ENCODE measurements at places on chromosomes 4 and X.

GRCh38 chrX:20271730-20272129 is 5.0 kb upstream of the RPS6KA3 start:
- no peak for DNase-seq

GRCh38 chr4:176601124-176601523 is 191.6 kb downstream of the VEGFC start:
- no peak for DNase-seq

GRCh38 chrX:154466036-154466435 is 8.0 kb downstream of the PLXNA3 start:
- DNase-seq: no peak

DNA sequence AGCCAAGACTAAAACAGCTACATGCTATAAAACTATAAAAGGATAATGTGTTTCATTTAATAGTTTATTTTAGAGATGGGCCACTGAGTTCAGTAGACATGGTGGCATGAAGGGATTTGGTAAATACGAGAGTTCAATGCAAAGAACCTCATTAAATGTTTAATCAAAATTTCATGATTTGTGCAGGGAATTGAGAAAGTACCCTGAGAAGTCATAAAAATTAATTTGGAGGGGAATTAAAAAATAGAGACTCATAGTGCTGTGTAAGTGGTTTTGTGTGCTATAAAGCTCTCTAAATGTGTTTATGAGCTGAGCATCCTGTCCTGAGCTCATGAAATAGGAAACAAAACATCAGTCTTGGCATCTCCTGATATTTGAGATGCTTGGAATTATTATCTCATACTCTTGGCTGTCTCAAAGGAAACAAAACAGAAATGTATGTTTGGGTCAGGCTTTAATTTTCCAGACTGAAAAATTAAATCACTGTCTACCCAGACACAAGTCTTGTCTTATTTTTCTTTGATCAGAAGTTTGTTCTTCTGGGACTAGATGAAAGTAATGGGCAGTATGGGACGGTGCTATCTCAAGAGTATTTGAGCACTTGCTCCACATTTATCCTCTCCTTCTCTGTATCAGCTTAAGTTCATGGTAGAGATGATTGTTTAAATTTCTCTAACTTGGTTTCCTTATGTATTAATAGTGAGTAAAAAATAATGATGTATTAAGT is 38.0 kb upstream of the EMCN start:
- DNase-seq: no peak

- no peak for DNase-seq
These were observed 637.3 kb downstream of the ADGRL3 start for GRCh38 chr4:61837395-61837794.

GRCh38 chr4:102564399-102565059 is 63.4 kb downstream of the NFKB1 start:
- DNase-seq: no peak

GRCh38 chrX:147890756-147891155 is 21.0 kb upstream of the FMR1 start:
- no peak for DNase-seq

GRCh38 chr4:172009446-172010230 is 196.4 kb downstream of the GALNTL6 start:
- DNase-seq: no peak
